ENCODE measurements at places on chromosomes 13 and 19.

DNA sequence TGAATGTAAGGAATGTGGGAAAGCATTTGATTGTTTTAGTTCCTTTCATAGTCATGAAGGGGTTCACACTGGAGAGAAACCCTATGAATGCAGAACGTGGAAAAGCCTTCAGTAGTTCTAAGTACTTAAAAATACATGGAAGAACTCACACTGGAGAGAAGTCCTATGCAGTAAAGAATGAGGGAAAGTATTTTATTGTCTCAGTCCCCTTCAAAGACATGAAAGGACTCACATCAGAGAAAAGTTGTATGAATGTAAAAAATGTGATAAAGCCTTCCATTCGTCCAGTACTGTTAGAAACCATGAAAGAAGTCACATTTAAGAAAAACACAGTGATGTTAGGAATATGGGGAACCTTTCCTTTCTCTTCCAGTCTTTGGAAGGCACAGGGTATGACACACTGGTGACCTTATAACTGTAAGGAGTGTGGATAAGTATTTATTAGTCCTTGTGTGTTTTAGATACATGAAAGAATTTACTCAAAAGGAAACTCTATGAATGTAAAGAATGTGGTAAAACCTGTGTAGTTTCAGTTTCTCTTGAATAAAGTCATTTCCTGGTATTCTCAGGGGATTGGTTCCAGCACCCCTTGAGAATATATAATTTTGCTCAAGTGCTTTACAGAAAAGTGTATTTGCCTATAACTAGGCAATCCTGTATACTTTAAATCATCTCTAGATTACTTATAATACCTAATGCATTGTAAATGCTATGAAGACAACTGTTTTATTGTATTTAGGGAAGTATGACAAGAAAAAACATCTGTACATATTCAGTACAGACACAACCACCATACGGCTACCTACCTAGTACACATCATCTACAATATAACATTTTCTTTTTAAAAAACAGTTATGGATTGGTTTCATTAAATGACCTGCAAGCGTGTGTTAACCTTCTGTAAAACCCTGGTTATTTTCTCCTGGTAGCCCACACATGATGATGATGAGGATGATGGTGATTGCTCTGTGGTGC lies 52.8 kb downstream of the ZNF823 start:
- no peak for DNase-seq

DNA sequence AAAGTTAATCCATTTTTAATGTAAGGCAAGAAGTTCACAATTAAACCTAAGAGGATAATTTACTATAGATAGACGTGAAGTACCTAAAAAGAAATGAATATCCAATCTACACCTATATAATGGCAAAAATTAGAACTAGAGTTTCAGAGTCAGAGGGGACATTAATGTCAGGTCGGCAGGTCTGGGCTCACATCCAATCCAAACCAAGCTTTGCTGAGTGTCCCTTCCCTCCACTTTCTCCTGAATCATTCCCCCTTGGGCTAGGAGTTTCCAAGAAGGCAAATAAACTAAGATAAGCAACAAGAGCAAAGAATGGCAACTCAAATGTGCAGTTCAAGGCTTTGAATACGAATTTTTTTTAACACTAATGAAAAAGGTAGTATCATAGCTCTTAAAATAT lies 2.9 kb downstream of the FLT3 start:
- DNase-seq, result no peak

GRCh38 chr13:83773961-83774360 lies 108.3 kb downstream of the SLITRK1 start:
- no peak for DNase-seq

DNA sequence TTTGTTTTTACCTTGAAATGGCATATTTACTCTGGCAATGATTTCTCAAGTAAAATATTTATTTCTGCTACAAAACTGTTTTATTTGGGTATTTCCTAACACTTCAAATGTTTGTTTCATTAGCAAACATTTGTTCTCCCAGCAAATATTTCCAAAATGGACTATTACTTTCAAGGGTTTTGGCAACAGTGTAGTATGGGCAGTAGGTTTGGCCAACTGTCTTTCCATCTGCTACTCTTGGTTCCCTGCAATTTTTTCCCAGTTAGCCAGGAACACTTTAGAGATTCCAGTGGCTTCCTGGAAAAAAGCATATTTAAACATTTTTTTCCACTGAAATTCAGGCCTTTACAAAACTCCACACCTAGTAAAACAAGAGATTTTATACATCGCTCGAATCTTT lies 466.6 kb downstream of the SLITRK6 start:
- no peak for DNase-seq

GRCh38 chr13:52975969-52976368 lies 52.6 kb upstream of the OLFM4 start:
- DNase-seq, result no peak

GRCh38 chr19:18846862-18847548 lies 15.2 kb downstream of the UPF1 start:
- no peak for DNase-seq
